Brain microvascular endothelial cell (primary cell): ENCODE measurements at places on chromosomes 11 and 22.

DNA sequence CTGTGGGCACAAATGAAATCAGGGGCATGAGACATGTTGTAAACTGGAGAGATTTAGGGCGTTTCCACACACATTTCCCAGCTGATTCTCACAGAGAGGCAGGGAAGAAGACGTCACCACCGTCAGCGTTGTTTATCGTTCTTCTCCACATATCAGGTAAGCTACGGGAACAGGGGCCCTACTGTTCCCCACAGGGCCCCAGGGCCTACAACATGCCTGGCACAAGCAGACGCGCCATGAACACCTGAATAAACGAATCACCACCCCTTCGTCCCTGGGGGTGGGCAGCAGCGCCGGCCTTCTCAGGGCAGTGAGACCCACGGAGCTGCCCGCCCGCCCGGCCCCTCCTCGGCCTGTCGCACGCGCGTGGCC is 342 bp downstream of the EFCAB6 start:
- peak; percentile 10 for DNase-seq

- DNase-seq, result peak; percentile 61
Measured at GRCh38 chr11:103601225-103601846, 435.1 kb upstream of the DDI1 start.

DNA sequence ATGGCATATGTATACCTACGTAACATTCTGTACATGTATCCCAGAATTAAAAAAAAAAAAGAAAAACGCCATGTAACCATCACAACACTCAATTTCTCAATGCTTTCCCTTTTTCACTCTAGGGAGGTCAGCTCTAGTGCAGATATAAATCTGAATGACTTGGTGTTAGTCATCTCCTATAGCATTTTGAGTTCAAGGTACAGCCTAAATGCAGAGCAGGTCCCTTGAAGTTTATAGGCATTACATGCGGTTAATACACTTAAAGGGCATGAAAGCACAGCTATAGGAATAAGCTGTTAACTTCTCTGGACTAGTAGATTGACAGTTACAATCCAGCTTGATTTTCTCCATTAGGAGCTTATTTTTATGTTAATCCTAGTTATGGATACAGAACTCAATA is 16.2 kb upstream of the OR52I2 start:
- DNase-seq, result no peak

DNA sequence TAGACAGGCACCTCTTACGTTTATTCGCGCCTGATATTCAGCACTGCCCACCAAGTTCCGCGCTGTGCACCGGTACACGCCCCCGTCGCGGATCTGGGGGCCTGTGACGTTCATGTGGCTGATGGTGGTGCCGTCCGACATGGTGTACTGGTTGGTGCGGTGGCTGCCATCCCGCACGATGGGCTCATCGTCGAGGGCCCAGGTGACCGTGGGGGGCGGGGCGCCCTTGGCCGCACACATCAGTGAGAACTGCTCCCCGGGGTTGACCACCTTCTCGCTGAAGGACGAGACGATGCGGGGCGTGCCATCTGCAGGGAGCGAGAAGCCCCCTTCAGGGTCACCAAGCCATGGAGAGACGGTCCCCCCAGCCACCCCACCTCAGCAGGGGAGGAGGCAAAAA is 190.8 kb downstream of the CEP164 start:
- DNase-seq, result no peak

DNA sequence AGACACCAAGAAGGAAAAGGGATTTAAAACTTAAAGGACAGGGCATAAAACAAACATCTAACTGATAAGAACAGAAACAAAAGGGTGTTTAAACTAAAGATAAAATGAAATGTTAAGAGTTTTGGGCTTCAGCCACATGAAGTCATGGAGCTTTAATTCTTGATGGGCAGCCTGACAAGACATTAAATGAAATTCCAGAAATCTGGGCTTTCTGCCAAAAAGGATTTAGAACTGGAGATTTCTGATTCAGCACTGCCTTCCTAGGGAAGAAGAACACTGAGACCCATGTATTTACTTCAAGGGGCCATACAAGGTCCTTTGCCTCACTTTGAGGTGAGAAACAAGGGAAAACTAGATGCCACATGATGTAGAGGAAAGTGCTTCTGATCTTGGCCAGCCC is 355.9 kb upstream of the RAG2 start:
- no peak for DNase-seq

DNA sequence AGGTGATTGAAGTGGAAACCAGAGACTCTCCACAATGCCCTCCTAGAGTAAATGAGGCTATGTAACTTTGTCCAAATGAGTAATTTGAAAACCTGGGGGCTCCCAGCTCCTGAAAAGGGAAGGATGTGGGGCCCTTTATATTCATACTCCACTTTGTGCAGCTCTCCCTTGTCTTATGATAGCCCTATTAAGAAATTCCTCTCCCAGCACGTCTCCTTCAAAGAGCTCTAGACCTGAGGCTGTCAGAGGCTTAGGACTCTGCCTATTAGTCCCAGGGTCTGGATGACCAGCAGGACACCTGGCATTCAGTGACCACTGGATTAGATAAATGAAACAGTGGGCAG is 2.1 kb downstream of the SLC43A1 start:
- DNase-seq, result no peak

- no peak for DNase-seq
Measured at GRCh38 chr22:38249301-38249700, 23.5 kb downstream of the TMEM184B start.

DNA sequence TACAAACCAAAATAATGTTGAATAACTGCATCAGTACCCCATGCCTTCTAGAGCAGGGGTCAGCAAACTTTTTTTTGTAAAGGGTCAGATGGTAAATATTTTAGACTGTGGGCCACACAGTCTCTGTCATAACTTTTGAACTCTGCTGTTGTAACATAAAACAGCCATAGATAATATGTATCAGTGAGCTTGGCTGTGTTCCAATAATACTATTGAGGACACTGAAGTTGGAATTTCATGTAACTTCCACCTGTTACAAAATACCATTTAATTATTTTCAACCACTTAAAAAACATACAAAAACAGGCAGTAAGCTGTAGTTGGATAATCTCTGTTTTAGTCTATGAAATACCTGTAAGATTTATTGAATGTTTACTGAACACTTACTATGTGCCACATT is 55.2 kb downstream of the PICALM start:
- DNase-seq, result no peak

DNA sequence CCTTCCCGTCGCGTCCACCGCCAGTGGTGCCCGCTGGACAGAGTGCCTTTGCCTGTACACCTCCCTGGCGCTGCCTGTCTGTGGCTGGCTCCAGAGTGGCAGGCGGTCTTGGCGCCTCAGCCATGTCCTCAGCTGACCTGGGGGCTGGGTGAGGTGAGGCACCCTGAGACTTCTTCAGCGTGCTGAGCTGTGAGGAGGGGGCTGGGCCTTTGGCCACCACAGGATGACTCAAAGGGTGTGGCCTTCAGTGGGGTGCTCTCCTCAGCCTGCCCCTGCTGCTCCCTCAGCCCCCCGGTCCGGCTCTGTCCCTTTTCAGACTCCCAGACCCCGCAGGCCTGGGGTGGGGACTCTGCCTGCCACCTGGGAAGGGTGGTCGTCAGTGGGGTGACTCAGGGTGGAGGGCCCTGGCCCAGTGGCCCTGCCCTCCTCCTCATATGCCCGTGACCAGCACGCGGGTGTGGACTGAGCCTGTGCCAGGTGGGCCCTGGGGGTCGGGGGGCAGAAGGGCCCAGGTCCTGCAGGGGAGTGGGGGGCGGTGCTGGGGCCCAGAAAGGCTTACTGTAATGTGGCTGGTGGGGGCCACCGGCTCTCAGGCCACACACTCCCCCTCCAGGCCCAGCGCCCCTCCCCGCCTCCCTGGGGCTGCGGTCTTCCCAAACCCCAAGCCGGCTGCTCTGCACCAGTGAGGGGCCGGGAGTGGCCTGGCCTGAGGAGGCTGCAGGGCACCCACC is 15.9 kb downstream of the CRELD2 start:
- no peak for DNase-seq

DNA sequence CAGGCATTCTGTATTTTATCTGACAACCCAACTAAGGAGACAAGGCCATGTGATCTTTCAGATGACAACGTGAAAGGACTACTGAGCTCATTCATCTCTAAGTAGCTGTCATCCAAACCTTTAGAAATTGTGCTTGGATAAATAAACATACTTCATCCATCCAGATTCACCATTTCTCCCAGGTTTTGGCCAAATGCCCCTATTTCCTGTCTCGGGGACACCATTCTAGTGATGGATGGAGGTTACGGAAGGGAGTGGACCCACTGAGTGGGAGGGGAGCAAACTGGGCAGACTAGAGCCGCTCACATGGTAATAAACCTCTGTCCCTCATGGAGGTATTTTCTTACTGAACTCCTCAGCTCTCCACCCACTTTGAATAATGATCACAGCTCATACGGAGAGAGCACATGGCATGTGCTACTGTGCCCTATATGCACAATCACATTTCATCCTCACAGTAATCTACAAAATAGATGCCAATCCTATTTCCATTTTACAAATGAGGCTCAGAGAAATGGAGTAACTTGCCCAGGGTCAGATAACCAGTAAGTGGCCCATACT is 114.4 kb downstream of the SLC1A2 start:
- DNase-seq, result no peak

DNA sequence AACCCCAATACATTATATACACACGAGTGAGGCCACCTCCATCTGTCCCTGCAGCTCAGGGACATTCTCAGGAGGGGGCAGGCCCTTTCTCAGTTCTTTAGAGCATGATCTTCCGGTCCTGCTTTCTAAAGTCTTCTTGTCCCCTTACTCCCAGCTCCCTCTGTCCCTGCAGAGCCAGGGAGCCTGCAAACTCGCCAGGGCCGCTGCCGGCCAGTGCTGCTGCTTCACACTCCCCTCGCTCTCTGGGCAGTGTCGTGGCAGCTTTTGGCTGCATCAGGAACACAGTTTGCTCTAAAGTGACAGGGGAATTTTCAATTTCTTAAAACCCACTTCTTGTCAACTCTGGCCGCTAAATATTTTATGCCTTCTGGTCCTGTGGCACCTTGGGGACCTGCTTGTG is 130.1 kb upstream of the NARS2 start:
- no peak for DNase-seq

GRCh38 chr11:63985812-63986155 is 454 bp upstream of the OTUB1 start:
- no peak for DNase-seq

- no peak for DNase-seq
Measured at GRCh38 chr11:21148376-21148775, 479.0 kb downstream of the NELL1 start.

DNA sequence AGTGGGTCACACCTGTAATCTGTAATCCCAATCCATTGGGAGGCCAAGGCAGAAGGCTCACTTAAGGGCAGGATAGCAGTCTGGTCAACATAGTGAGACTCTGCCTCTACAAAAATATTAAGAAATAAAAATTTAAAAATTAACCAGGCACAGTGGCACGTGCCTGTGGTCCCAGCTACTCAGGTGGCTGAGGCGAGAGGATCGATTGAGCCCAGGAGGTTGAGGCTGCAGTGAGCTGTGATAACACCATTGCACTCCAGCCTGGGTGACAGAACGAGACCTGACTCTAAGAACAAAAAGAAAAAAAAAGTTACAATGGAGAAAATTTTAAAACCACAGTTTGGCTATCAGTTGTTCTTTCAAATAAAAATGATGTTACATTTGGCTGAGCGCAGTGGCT is 13.4 kb upstream of the SYNGR1 start:
- DNase-seq, result no peak

- DNase-seq, result no peak
Measured at GRCh38 chr22:45318558-45319323, 9.0 kb downstream of the FAM118A start.

- DNase-seq, result peak; percentile 10
Measured at GRCh38 chr22:43293655-43294392, 49.3 kb downstream of the SCUBE1 start.

GRCh38 chr11:8011981-8012444 is 24.9 kb downstream of the EIF3F start:
- peak; percentile 96 for DNase-seq

DNA sequence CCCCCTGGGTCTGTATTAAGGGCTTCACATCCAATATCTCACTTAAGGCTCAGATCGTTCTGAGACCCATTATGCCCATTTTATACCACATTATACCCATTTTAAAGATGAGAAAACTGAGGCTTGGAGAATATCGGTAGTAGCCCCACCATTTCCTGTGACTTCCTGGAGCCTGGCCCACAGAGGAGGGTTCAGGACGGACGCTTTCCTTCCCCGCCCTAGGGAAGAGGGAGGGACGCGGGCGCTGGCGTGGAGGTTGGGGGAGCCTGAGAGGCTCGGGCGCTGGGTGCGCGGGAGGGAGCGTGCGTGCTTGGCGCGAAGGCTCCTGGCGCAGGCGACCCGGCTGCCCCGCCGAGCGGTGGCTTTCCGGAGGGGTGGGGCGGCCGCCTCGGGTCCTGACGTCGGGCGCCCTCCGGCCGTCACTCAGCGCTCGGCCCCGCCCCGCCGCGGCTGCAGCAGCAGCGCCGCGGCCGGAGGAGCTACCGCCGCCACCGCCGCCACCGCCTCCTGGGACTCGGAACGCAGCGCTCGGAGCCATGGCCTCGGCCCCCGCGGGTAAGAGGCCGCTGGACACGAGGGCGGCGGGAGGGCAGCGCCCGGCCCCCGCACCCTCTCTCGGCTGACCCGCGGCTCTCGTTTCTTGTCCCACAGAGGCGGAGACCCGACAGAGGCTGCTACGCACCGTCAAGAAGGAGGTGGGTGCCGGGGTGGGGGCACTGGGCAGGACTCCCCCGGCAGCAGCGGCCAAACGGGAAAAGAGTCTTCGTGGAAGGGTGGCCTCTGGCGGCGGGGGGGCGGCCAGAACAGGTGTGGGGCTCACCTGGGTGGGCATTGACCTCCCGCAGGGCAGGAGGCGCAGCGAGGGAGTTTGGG is at the start of gene SGSM1:
Gene SGSM1 (plus strand): TSS at position 422 of the 873 bp plus-strand sequence. CDS start 115 bp downstream, at position 537.
- peak; percentile 37 for DNase-seq

GRCh38 chr22:44848296-44848741 is 95.9 kb downstream of the ARHGAP8 start:
- DNase-seq, result no peak

DNA sequence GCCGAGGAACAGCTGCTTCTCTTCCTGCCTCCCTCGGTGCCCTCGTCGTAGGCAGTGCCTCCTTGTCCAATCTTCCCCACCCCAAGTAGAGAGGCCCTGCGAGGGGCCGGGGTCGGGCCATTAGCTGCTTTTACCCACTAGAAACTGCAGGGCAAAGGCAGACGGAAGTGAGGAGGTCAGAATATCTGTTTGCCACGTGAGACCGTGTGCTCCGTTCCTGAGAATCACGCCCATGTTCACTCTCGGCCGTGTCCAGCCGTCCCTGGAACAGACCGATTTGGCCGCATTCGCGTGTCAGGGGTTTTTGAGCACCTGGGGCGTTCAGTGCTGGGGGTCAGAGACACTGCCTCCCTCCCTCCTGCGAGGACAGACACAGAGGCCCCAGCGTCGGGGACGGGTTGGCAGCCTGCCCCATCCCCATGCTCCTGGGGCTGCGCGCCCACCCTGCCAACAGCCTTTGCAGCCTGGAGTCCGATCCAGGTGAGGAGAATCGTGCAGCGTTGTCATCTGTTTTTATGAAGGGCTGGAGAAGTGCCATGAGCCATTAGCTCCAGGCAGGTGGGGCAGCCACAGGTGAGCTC is 982.2 kb downstream of the BRD1 start:
- no peak for DNase-seq

- no peak for DNase-seq
Measured at GRCh38 chr22:46607483-46608114, 12.6 kb upstream of the GRAMD4 start.

GRCh38 chr11:61392981-61393595 is 701 bp downstream of the TMEM216 start:
- DNase-seq, result no peak

- no peak for DNase-seq
Measured at GRCh38 chr11:134905517-134905916, 493.5 kb upstream of the B3GAT1 start.
